ENCODE measurements at places on chromosomes 5 and 9. TPM values are rescaled to one million over a fixed set of nuclear protein-coding genes. Genes with fewer than 3 reads are reported as not detected.

The ANGPTL2 gene
- not detected for total RNA-seq

The LCN15 gene
- total RNA-seq = not detected

The FOXD4L6 gene
- not detected for total RNA-seq

The PCDHGB1 gene
- 0.13 TPM for total RNA-seq

The OMD gene
- not detected for total RNA-seq

The KIF4B gene
- not detected for total RNA-seq

The OGN gene
- not detected for total RNA-seq

The SPINK14 gene
- total RNA-seq = not detected

The INSL4 gene
- total RNA-seq = not detected

The ASTN2 gene
- 3.7 TPM for total RNA-seq

The F2R gene
- 3.6 TPM for total RNA-seq

The GPX8 gene
- not detected for total RNA-seq

The PCDHGB4 gene
- 0.08 TPM for total RNA-seq

The PCDHB7 gene
- total RNA-seq = not detected

The FAM153A gene
- 63.9 TPM for total RNA-seq

The MTX3 gene
- 24.3 TPM for total RNA-seq

The SH3TC2 gene
- total RNA-seq = 5.6 TPM

The NR6A1 gene
- 0.22 TPM for total RNA-seq

The MAP1B gene
- 0.05 TPM for total RNA-seq

The CDH9 gene
- not detected for total RNA-seq

All from T-helper 17 cell (primary cell).